SK-MEL-5 (cell line): ENCODE measurements at places on chromosomes 3 and 15. TPM values are rescaled to one million over a fixed set of nuclear protein-coding genes. Genes with fewer than 3 reads are reported as not detected.

Gene CISH
- total RNA-seq = 0.16 and 0.32 TPM in 2 replicates

Gene GPR15
- total RNA-seq = not detected in 2 replicates

Gene CPA3
- not detected in 2 replicates for total RNA-seq

Gene REC114
- not detected in 2 replicates for total RNA-seq

Gene CLRN1
- total RNA-seq = not detected in 2 replicates

Gene AQR
- 20.9 and 26.3 TPM in 2 replicates for total RNA-seq

Gene ZDHHC19
- total RNA-seq = 1.1 TPM in 1 of 2 replicates, not detected in the other

Gene LRRC34
- total RNA-seq = 4.9 and 6.5 TPM in 2 replicates

Gene GRM7
- total RNA-seq = 0.66 and 1.9 TPM in 2 replicates

Gene INO80
- total RNA-seq = 14.8 and 15.7 TPM in 2 replicates
